ENCODE measurements at places on chromosomes 7 and 10.

DNA sequence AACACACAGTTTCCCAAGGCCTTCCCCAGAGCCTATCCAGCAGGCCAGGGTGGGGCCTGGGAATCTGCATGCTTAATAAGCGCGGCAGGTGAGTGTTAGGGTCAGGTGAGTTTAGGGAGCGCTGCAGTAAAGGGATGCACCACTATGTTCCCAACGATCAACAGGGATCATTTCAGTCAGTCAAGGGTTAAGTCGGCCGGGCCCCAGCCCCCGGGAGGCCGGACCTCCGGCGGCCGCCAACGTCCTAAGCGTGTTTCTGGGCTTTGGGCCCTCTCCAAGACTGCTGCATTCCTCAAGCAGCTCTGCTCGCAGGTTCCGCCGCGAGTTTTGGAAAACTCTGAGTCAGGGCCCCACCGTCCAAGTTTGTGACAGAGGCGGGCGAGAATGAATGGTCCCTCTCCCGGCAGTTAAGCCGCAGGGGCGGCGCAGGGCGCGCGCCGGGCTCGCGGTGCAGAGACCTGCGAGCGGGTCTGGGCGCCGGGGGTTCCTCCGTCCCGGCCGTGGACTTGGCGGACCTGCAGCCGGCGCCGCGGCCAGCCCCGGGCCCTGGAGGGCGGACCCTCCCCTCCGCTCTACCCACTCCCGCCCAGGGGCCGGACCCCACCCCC is 81.6 kb downstream of the ARHGAP22 start:
- no peak for DNase-seq

DNA sequence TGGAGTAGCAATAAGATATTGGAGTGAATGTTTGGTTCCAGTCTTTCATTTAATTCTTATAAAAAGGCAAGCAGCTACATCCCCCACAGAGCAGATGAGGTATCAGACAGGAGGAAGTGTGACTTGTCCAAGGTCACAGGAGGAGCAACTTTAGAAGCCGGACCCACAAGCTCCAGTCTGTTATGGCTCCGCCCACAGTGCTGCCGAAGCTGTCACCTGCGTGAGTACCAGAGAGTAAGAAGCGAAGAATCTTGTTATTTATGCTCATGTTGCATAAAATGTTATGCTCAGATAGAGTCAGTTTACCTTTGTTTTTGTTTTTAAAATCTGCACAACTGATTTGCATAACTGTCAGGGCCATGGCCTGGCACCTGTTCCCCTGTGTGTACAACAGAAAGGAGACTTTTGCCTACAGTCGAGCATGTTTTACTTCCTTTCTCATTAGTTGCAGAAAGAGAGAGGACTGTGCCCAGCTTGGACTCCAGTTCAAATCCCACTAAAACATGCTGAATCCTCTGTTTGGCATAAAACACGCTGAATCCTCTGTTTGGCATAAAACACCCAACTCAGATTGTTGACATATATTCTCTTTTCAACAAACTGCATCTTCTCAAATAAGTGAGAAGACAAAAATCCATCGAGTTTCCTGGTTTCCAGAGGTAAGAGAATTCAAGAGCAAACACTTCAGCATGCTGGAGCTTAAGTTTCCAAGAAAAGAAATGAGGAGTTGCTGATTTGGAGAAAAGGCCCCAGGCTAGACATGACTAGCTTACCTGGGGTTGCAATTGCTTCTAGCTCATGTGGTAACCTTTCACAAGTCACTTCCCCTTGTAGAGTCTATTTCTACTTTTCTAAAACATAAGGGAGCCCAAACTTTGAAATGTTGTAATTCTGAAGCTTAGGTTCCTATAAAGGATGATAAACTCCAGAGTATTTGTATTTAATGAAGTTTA is 409.8 kb upstream of the ZMIZ1 start:
- no peak for DNase-seq

GRCh38 chr10:132875435-132875834 is 66.9 kb downstream of the CFAP46 start:
- no peak for DNase-seq

- no peak for DNase-seq
These were observed 178.0 kb downstream of the LRRN3 start for GRCh38 chr7:111268941-111269340.

DNA sequence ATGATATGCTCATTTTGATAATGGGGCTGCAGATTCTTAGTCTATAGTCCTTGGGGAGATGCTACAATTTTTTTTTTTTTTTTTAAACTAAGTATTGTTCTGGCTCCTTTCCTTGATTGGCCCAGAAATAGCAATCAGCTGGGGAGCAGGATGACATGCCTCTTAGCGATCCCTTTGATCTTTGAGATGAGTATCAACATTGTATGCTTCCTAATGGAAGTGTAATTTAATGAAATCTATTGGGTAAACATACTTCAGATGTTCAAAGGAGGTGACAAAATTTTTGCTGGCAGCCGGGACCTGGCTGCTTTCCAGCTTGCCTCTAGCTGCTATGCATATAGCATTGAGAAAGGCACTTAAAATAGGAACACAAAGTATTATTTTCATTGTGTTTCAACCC is 43.5 kb downstream of the VTI1A start:
- peak; percentile 66 for DNase-seq

- no peak for DNase-seq
These were observed 66.3 kb downstream of the KMT2C start for GRCh38 chr7:152369518-152369917.

- DNase-seq = no peak
These were observed 989 bp downstream of the SRPK2 start for GRCh38 chr7:105387508-105388355.

GRCh38 chr10:57799625-57800024 is 468.1 kb downstream of the IPMK start:
- no peak for DNase-seq

- no peak for DNase-seq
These were observed 93.4 kb downstream of the SLC39A12 start for GRCh38 chr10:18044976-18045720.

- no peak for DNase-seq
These were observed 50.5 kb downstream of the C10orf67 start for GRCh38 chr10:23293973-23294590.

GRCh38 chr10:121448766-121449421 is 149.3 kb downstream of the FGFR2 start:
- DNase-seq = no peak

GRCh38 chr7:106731187-106731586 is 70.2 kb upstream of the CCDC71L start:
- DNase-seq = no peak

GRCh38 chr10:24440817-24441797 is 232.2 kb downstream of the KIAA1217 start:
- no peak for DNase-seq

- no peak for DNase-seq
These were observed 184.4 kb downstream of the LRRTM3 start for GRCh38 chr10:67110286-67110685.

DNA sequence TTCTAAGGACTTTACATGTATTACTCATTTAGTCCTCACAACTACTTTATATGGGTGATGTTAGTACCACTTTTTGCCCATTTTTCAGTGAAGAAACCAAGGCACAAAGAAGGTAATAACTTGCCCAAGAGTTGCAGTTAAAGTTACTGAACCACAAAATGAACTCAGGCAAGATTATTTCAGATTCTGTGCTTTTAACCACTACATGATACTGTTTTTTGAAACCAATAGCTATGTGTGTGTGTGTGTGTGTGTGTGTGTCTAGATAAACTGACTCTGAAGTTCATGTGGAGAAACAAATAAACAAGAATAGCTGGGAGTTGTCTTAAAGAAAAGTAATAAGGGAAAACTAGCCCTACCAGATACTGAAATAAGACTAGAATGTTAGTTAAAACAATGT is 60.8 kb upstream of the OIT3 start:
- no peak for DNase-seq

DNA sequence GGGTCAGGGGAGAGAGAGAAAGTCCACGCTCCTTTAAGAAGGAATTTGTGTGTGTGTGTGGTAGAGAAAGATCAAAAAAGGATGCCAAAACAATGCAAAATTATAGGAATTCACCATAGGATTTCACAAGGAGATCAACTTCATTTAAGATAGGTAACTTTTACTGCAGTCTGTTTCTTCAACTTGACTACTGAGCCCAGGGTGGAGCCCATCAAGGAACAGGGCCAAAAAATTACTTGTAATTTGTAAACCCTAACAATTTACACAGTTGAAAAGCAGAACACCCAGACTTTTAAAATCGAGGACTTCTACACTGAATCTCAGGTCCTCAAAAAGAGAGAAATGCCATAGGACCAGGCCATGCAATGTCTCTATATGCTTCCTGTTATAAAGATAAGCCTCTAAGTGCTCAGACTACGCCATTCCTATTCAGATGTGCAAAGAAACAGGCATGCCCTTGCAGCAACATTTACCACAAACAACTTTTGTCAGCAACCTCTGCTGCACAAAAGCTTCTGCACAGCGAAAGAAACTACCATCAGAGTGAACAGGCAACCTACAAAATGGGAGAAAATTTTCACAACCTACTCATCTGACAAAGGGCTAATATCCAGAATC is 10.6 kb upstream of the GIMAP4 start:
- DNase-seq = no peak

DNA sequence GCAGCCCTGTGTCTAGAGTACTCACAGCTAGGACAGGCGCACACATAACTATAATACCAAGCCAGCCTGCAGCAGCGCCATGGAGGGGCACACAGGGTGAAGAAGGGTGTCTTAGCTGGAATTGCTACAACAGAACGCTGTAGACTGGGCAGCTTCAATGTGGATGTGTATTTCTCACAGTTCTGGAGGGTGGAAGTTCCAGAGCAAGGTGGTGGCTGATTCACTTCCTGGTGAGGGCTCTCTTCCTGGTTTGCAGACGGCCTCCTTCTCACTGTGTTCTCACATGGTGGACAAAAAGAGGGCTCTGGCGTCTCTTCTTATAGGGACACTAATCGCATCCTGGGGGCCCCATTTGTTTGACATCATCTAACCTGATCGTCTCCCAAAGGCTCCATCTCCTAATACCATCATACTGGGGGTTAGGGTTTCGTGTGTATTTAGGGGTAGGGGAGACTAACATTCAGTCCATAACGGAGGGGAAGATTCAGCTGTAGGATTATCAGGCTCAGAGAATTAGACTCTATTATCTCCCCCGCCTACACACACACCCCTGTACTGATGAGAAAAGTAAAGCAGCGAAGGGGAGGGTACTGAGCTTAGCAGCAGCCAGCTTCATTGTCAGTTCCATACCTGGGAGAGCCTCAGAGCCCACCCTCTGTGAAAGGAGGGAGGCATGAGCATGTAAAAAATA is 289.1 kb downstream of the CCDC3 start:
- no peak for DNase-seq

- DNase-seq = no peak
These were observed 23.1 kb downstream of the MDFIC start for GRCh38 chr7:114944745-114945625.

DNA sequence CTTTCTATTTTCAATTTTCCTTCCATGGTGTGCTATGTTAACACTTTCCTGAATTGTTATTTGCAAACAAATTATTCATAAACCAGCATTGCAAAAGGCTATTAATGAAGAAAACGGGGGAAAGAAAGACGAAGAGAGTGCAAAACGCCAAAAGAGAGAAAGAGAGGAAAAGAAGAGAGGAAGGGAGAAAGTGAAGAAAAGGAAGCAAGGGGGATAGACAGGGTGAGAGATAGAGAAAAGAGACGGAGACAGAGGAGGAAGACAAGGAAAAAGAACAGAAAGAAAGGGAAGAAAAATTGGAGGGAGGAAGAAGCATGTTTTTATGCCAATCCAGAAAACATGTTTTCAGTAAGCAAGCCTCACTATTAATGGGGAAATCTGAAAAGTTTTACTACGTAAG is 310.6 kb downstream of the TFEC start:
- no peak for DNase-seq

DNA sequence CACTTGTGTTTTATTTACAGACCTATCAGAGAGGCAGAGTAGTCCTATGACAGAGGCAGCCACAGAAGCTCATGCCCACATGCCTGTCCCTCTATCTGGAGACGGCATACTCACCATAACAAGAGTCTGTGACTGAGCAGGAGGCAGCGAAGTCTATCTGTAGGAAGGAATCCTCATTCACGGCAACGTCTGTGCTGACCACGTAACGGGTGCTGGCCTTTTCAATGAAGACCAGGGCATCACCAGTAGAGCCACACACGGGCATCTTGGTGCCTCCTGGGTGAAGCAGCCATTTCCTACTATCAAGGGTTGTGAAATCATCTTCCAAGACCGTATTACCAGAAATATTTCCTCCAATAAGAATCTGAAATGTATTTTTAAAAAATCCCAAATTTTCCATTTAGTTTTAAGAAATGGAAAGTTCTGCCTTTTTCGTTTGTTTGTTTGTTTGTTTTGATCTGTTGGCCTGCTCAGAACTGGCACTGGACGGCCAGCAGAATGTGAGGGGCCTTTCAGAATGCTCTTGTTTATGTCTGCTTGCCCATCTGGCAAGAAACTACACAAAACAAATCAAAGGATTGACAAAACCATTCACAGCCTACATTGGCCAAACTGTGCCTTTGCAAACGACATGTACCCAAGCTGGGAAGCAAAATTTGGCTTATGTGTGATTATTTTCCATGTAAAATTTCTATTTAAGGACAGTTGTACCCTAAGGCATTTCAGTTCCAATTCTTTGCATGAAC is 93.1 kb upstream of the SLC26A5 start:
- DNase-seq = no peak
